ENCODE measurements at places on chromosomes 1 and 21.

GRCh38 chr1:45704637-45705036, 16.7 kb downstream of the TMEM69 start:
- no peak for DNase-seq

DNA sequence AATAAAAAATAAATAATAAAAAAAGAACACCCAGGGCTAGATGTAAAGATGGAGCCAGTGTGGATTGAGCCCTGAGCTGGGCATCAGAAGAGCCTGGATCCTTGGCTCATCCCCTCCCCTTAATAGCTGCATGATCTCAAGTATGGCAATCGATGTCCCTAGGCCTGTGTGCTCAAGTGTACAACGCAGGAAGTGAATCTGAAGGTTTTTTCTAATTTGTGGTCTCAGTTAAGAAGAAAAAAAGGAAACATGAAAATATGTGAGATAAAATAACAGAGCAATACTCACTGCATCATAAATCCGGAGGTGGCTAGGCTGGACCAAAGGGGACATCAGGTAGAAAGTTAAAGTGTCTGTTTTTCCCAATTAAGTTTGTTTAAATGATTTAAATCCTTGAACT, 47.3 kb upstream of the SLC44A3 start:
- no peak for DNase-seq

DNA sequence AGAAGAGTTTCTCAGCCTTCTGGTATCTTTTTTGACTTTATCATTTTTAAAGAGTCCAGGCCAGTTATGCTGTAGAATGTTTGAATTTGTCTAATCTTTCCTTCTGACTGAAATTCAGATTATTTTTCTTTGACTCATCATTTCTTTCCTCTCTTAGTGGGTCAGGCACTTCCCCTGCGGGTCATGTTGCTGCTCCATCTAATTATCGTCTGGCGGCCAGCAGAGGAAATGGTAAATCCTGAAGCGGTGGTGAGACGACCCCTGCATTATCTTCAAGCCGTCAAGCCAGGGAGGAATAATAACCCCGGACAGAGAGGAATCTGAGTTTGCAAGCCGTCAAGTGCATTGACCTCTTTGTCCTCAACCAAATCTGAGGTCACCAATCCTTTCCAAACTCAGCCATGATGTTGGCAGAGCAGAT, 102.1 kb downstream of the ADSS2 start:
- no peak for DNase-seq

GRCh38 chr1:203440771-203441170, 34.8 kb upstream of the PRELP start:
- no peak for DNase-seq

- no peak for DNase-seq
Measured at GRCh38 chr1:33563699-33564098, 91.3 kb downstream of the ZSCAN20 start.

GRCh38 chr1:13960375-13960987, 260.5 kb downstream of the PRDM2 start:
- peak; percentile 59 for DNase-seq

GRCh38 chr21:36190736-36191135, 34.1 kb downstream of the DOP1B start:
- no peak for DNase-seq

- no peak for DNase-seq
Measured at GRCh38 chr1:106564192-106564591, 492.3 kb upstream of the PRMT6 start.

DNA sequence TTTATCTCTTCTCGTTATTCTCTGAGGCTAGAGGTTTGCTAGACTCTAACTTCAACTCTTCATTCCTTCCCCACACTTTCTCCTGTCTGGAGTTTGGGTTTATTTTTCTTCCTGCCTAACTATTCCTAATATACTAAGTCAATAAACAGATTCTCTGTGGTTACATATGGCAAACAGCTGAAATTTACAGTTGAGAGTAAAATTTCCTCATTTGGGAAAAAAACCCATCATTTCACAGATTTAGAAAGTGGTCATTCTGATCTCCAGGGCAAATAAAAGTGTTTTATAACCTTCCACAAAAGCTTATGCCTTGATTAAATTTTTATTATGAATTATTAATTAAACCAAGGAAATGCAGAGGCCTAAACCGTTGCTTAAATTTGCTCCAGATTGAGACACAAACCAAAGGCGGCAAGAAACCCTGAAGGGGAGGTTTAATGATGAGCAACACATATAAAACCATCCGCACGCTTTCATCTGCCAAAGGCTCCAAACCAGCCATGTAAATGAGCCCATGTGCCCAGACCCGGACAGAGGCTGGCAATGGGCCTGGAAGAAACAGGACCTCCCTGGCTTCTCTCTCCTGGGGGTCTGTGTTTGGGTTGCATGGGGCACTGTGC, 201.7 kb upstream of the LMO4 start:
- no peak for DNase-seq

- DNase-seq: no peak
Measured at GRCh38 chr1:153541641-153542590, 1.2 kb upstream of the S100A5 start.

- no peak for DNase-seq
Measured at GRCh38 chr1:201970334-201971159, 11.9 kb upstream of the RNPEP start.

GRCh38 chr1:214327514-214327913, 46.6 kb downstream of the SMYD2 start:
- DNase-seq: no peak

GRCh38 chr1:175757381-175758015, 14.1 kb upstream of the TNR start:
- DNase-seq: no peak

GRCh38 chr1:152348447-152348846, 11.4 kb downstream of the FLG2 start:
- no peak for DNase-seq

DNA sequence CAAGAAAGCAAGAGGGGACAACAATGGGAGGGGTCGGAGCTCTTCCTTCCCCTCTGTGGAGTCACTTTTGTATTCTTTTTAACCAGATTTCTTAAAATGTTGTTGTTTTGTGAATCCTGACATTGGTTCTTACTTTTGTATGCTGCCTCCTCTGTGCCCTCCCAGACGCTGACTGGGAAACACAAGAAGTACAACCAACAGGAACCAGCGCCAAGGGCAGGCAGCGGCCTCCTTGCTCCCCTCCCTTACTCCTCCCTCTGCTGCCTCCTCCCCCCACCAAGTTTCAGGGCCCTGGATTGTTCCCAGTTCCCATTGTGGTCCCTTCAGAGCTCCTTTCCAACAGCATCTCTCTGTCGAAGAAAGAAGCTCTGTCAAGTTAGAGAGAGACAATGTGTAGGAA, 111.1 kb downstream of the BRINP2 start:
- no peak for DNase-seq

All from activated CD4-positive, alpha-beta T cell treated with anti-CD3 and anti-CD28 coated beads for 24 hours (primary cell).